ENCODE measurements at places on chromosomes 16 and 17. TPM values are rescaled to one million over a fixed set of nuclear protein-coding genes. Genes with fewer than 3 reads are reported as not detected.

- peaks cover 21% of the 10 kb centered on the region for H3K27me3 ChIP-seq
- H3K4me3 ChIP-seq = no peak overlapping the region
- no peak overlapping the region for H3K27ac ChIP-seq
- peaks cover 14% of the 10 kb centered on the region for H3K4me1 ChIP-seq
- DNase-seq = no peak
These were observed 27.1 kb downstream of the PMP22 start for GRCh38 chr17:15238057-15238456.

DNA sequence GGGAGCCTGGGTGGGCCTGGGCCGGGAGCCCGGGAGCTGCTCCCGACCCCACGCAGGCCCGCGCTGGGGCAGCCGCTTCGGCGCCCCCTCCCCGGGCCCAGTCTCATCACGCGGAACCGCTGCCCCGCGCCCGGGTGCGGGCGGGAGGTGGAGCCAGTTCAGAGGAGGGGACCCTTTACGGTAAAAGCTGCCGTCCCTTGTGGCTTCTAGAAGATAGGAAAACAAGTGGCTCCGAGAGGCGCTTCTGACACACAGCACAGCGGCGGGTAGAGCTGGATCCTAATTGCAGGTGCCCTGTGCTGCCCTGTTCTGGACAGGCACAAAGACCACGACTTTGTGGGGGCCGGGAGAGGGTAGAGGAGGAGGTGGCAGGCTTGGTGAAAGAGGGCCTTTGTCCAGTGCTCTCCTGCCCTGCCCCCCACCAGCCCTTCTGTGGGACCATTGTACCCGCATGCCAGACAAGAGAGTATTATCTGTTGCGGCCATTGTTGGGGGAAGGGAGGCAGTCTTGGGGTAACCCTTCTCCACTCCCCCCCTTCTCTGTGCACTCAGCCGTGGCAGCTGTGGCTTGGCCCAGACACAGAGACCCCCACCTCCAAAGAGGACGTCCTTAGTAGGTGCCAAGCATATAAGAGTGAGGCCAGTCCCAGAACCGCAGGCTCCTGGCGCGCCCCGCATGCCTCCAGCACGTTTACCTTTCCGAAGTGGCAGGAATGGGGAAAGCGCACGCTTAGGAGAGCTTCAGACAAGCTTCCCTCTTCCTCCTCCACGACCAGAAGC, 736 bp downstream of the CNP start:
- peak overlapping the region; percentile 87 for H3K27ac ChIP-seq
- H3K4me3 ChIP-seq = peak overlapping the region; percentile 82
- peaks cover 25% of the 10 kb centered on the region for H3K36me3 ChIP-seq
- H3K27me3 ChIP-seq = no peaks in the 10 kb centered on the region
- DNase-seq = peak; percentile 60

GRCh38 chr16:46569231-46569735, 51.9 kb downstream of the SHCBP1 start:
- no peak for DNase-seq
- H3K27me3 ChIP-seq = peaks cover 2% of the 10 kb centered on the region
- H3K4me1 ChIP-seq = peaks cover 11% of the 10 kb centered on the region
- no peak overlapping the region for H3K4me3 ChIP-seq

GRCh38 chr17:72465191-72466024, 344.6 kb downstream of the SOX9 start:
- H3K27ac ChIP-seq = no peak overlapping the region
- H3K36me3 ChIP-seq = no peaks in the 10 kb centered on the region
- no peak overlapping the region for H3K4me3 ChIP-seq
- DNase-seq = no peak
- no peaks in the 10 kb centered on the region for H3K4me1 ChIP-seq
- H3K27me3 ChIP-seq = no peaks in the 10 kb centered on the region

- peak overlapping the region; percentile 79 for H3K27ac ChIP-seq
- no peaks in the 10 kb centered on the region for H3K27me3 ChIP-seq
- H3K36me3 ChIP-seq = peaks cover 39% of the 10 kb centered on the region
- peaks cover 27% of the 10 kb centered on the region for H3K4me1 ChIP-seq
- no peak overlapping the region for H3K4me3 ChIP-seq
- peak; percentile 61 for DNase-seq
These were observed 22.6 kb upstream of the SPATA32 start for GRCh38 chr17:45284176-45285140.

- H3K27ac ChIP-seq = no peak overlapping the region
- peaks cover 37% of the 10 kb centered on the region for H3K27me3 ChIP-seq
- no peaks in the 10 kb centered on the region for H3K36me3 ChIP-seq
- peaks cover 4% of the 10 kb centered on the region for H3K4me1 ChIP-seq
- DNase-seq = no peak
These were observed 83.2 kb downstream of the ARHGAP23 start for GRCh38 chr17:38511150-38512108.

GRCh38 chr17:47352848-47353247, 29.1 kb downstream of the EFCAB13 start:
- DNase-seq = no peak
- peaks cover 2% of the 10 kb centered on the region for H3K4me1 ChIP-seq
- H3K27me3 ChIP-seq = no peaks in the 10 kb centered on the region
- no peak overlapping the region for H3K4me3 ChIP-seq
- H3K27ac ChIP-seq = no peak overlapping the region
- peaks cover 10% of the 10 kb centered on the region for H3K36me3 ChIP-seq

DNA sequence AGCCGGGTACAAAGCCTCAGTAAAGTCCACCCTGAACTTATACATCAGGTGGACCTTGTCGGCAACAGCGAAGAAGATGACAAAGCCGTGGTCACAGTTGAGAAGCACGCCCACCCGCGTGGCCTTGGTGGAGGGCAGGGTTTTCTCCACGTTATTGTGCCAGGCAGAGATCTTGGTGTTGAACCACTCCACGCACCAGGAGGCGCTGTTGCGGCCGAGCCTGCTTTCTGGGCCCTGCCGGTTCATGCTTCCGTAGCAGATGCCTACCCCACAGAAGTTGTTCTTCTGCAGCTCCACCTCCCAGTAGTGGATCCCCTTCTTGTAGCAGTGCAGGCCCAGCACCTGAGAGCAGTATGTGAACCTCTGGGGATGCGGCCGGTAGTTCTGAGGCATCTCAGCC, 22.1 kb downstream of the TRIM25 start:
- peaks cover 7% of the 10 kb centered on the region for H3K4me1 ChIP-seq
- no peak overlapping the region for H3K4me3 ChIP-seq
- no peak for DNase-seq
- H3K36me3 ChIP-seq = peaks cover 95% of the 10 kb centered on the region

- H3K27ac ChIP-seq = no peak overlapping the region
- H3K4me1 ChIP-seq = peaks cover 5% of the 10 kb centered on the region
- peak; percentile 47 for DNase-seq
- H3K36me3 ChIP-seq = no peaks in the 10 kb centered on the region
These were observed 77.7 kb upstream of the GNG13 start for GRCh38 chr16:878072-878784.

Gene ANKRD40CL
- total RNA-seq = not detected

Gene ASPHD1
- not detected for total RNA-seq

Gene CBX2
- total RNA-seq = 6.8 TPM

Gene NAA60
- total RNA-seq = 50.6 TPM

Gene PRR35
- total RNA-seq = not detected

All from activated CD8-positive, alpha-beta memory T cell treated with anti-CD3 and anti-CD28 coated beads, Interleukin-2, amount 10 ng/mL, durations not matched to agents 7 days and 5 days (primary cell).